Activated naive CD4-positive, alpha-beta T cell treated with anti-CD3 and anti-CD28 coated beads, Interleukin-2, amount 50 U/mL, for 72 hours (primary cell): ENCODE measurements at places on chromosomes 4 and X. TPM values are rescaled to one million over a fixed set of nuclear protein-coding genes. Genes with fewer than 3 reads are reported as not detected.

- no peak for DNase-seq
Measured at GRCh38 chrX:298993-299392, 17.8 kb downstream of the PLCXD1 start.

The SMR3B gene
- not detected for total RNA-seq

DNA sequence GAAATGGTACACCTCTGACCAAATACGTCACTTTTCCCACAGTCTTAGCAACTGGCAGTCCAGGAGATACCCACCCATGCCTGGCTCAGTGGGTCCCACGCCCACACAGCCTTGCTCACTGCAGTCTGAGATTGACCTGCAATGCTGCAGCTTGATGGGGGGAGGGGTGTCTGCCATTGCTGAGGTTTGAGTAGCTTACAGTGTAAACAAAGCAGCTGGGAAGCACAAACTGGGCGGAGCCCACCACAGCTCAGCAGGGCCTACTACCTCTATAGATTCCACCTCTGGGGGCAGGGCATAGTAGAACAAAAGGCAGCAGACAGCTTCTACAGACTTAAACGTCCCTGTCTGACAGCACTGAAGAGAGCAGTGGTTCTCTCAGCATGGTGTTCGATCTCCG, 52.7 kb downstream of the AMER1 start:
- no peak for DNase-seq

- DNase-seq: no peak
Measured at GRCh38 chr4:143294310-143294709, 42.4 kb upstream of the GAB1 start.

DNA sequence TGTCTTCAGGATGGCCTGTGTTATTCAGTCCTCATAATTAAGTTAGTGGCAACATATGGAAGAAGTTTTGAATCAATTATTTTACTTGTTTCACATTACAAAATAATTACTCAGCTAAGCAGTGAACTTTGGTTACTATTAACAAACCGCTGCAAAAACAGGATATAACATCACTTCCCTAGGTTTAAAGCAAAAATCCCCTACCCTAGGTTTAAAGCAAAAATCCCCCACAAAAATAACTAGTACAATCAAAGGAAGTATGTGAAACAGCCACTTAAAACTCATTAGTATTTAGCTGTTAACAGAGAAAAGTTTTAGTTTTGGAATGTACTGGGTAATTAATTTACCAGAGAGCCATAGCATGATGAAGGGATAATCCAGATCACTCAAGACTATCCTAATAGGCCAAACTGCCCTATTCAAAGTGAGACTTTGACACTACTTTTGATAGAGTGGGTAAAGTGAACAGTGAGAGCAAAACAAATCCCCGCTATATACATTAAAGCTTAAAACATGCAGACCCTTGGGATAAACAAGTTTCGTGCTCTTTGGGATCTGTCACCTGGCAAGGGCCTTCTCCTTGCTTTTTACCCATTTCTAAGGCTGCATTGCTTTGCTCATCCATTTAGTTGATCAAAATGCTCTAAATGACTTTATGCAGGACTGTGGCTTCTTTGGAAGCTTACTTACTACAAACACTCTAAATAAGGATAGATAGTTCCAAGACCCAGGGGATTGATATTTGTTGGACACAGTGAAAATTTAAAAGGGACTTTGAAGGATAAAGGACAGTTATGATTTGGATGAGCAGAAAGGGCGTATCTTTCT, 36.4 kb upstream of the GPR174 start:
- DNase-seq: no peak

DNA sequence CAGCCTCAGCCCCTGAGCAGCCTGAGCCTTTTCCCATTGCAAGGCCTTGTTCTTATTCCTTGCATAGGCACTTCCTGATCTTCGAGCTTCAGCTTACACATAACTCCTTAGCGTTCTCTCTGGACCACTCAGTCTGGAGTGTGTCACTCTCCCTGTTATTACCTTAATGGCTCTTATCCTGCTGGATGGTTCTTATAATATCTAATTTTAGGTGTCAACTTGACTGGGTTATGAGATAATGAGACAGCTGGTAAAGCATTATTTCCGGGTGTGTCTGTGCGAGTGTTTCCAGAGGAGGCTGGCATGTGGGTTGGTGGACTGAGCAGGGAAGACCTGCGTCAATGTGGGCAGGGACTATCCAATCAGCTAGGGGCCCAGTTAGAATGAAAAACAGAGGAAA, 75.7 kb downstream of the HAUS3 start:
- DNase-seq: no peak

GRCh38 chr4:116982656-116983055, 102.7 kb downstream of the TRAM1L1 start:
- DNase-seq: no peak

The JAKMIP1 gene
- total RNA-seq: 7.4 TPM

DNA sequence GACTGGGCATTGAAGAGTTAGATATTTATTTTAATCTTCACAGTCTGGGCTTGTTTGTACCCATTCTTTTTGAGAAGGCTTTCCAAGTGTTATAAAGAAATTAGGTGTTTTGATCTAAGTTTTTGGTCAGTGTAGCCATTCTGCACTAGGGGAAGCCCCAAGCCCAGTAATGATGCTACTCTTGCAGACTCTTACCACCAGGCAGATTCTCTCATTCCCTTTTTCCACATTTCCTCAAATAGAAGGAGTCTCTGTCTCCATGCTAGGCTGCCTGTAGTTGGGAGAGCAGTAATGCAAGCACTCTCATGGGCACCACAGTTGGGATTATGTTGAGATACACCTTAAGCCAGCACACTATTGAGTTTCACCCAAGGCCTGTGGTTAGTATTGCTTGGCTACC, 21.5 kb downstream of the CDX4 start:
- no peak for DNase-seq

GRCh38 chr4:178165251-178165950, 723.2 kb upstream of the AGA start:
- DNase-seq: no peak

The F8 gene
- 5.8 TPM for total RNA-seq

The KCTD8 gene
- not detected for total RNA-seq

The TECRL gene
- total RNA-seq: not detected

The GPR50 gene
- total RNA-seq: not detected

- DNase-seq: no peak
Measured at GRCh38 chr4:56409511-56410090, 22.3 kb upstream of the AASDH start.

The GAGE13 gene
- not detected for total RNA-seq

DNA sequence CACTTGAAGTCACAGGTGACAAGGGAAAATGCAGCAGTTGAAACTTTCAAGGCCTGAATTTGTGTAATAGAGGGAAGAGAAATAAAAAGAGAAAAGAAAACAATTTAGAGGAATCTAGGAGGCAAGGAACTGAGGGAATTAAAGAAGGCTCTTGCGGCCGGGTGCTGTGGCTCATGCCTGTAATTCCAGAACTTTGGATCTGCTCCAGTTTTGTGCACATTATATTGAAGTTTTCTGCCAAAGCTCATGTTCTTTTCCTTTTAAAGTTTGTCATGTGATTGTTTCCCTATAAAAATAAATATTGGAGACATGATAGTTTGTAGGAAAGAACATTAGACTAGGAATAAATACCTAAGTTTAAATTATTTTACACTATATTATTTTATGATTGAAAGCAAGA, 433.9 kb upstream of the CPEB2 start:
- no peak for DNase-seq

GRCh38 chr4:2767046-2767704, 11.0 kb upstream of the TNIP2 start:
- DNase-seq: no peak

- no peak for DNase-seq
Measured at GRCh38 chr4:16860516-16860915, 37.9 kb downstream of the LDB2 start.

The SFRP2 gene
- total RNA-seq: not detected

GRCh38 chrX:150879855-150880807, 18.3 kb downstream of the CD99L2 start:
- DNase-seq: no peak

DNA sequence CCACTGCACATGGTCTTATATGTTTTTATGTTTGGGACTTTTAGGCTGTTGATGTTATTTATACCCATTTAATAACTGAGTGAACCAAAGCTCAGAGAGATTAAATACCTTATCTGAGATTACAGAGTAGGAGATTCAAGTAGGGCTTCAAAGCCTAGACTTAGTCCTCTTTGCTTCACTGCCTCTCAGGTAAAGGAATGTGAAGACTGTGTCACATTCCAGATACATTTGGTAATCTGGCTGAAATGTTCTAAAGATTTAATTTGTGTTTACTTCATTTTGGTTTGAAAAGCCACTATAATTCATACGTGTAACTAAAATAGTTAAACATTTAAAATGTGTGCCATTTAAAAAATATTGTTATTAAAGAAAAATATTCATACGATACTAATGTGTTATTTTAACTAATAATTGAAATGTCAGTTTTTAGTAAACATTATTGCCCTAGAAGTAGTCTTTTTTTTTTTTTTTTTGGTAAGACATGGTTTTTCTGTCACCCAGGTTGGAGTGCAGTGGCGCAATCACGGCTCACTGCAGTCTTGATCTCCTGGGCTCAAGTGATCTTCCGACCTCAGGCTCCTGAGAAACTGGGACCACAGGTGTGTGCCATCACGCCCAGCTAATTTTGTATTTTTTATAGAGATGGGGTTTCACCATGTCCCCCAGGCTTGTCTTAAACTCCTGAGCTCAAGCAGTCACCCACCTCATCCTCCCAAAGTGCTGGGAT, 54.3 kb downstream of the WWC2 start:
- DNase-seq: no peak

DNA sequence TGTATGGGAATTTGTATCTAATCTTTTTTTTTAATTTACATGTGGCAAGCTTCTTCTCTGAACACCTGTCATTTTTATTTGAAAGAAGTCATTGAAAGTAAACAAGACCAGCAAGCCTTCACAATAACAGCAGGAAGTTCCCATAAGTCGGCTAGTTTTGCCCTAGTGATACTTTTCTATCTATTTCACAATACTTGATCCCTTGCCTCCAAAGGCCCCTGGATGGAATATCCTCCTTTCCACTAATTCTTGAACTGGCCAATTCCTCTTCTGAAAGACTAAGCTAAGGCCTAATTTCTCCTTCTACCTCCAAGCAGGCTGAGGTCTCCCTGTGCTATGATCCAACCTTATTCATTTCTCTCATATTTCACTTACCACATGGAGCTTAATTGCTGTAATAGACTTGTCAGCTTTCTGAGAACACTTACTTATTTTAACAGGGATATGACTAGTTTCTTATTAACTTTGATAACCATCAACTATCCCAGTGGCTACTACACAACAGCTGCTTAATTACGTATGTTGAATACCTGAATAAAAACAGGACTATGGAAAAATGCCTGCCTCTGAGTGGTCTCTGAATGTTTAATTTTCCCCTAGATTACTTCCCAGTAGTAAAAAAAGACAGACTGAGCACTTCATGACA, 194.2 kb downstream of the MAD2L1 start:
- no peak for DNase-seq

DNA sequence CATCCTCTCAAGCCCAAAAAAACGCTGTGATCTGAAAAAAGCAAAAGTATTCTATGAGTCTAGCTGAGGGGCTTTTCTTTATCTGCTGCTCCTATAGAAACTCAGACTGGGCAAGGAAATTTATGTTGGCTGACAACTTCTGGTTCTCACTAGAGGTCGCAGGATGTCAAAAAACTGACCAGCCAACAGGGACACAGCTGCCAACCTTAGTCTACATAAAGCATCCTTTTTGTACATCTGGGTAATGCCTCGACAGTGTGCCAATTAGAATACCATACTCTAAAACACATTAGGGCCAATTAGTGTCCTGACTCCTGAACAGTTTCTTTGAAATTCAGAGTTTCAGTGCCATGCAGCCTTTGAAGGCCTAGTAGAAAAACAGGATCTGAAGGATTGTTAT, 8.8 kb upstream of the TLL1 start:
- no peak for DNase-seq

DNA sequence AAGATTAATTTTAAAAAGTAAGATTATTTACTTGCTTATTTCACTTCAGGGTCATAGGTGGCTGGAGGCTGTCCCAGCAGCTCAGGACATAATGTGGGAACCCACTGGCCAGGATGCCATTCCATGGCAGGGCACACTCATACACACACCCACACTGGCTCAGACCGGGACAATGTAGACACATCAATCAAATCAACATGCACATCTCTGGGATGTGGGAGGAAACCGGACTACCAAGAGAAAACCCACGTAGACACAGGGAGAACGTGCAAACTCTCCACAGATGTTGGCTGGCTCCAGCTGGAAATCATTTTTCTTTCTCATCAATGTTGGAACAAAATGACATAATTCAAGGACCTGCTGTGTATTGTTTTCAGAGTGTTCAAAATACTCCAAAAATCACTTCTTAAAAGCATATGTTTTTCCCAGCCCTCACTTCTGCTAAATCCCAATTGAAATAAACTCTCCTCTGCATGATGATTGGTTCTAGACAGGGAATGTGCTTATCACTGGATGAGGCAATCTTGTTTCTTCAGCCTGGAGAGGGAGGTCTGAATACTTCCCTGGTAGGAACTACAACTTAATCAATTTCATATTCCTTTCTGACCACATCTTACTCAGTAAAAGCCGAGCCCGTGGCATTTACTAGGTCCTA, 18.6 kb upstream of the CPE start:
- no peak for DNase-seq

The GCNA gene
- 4.1 TPM for total RNA-seq

DNA sequence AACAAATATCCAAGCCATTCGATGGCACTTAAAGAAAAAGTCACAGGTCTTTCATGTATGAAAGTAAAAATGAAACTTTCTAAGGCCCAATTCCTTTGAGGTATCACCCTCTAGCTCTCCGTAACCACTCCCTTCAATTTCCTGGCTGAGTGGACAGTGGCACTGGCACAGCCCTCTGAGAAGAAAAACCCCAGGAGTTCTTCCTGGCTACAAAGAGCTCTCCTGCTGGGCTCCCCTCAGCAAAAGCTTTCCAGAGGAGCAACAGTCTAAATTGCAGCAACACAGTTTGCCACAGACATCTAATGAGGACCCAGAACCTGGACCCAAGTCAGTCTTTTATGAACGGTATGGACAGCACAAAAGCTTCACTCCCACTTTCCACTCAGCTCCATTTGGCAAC, 71.8 kb downstream of the FUNDC1 start:
- no peak for DNase-seq

The PF4V1 gene
- not detected for total RNA-seq

The DNAAF6 gene
- not detected for total RNA-seq

- no peak for DNase-seq
Measured at GRCh38 chr4:68272860-68273259, 27.4 kb upstream of the TMPRSS11B start.

The MAP9 gene
- 6.9 TPM for total RNA-seq

DNA sequence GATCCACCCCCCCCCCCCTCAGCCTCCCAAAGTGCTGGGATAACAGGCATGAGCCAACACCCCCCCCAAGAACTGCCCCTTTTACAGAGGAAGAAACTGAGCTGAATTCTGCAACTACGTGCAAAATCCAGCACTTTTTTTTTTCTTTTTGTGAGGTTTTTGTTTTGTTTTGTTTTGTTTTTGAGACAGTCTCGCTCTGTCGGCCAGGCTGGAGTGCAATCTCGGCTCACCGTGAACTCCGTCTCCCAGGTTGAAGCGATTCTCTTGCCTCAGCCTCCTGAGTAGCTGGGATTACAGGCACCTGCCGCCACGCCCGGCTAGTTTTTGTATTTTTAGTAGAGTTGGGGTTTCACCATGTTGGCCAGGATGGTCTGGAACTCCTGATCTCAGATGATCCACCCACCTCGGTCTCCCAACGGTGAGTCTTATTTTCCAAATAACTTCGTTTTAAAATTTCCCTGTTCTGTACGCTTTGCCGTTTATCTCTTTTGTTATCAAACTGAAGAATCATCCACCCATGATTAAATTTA, 4.9 kb downstream of the CRLF2 start:
- DNase-seq: peak; percentile 53
